ENCODE measurements at places on chromosomes 6 and 20.
A peak's percentile ranks its signal among the peaks of the same experiment; 100 is the strongest.

GRCh38 chr6:138142806-138143205 lies 18.9 kb upstream of the ARFGEF3 start:
- no peak for DNase-seq

DNA sequence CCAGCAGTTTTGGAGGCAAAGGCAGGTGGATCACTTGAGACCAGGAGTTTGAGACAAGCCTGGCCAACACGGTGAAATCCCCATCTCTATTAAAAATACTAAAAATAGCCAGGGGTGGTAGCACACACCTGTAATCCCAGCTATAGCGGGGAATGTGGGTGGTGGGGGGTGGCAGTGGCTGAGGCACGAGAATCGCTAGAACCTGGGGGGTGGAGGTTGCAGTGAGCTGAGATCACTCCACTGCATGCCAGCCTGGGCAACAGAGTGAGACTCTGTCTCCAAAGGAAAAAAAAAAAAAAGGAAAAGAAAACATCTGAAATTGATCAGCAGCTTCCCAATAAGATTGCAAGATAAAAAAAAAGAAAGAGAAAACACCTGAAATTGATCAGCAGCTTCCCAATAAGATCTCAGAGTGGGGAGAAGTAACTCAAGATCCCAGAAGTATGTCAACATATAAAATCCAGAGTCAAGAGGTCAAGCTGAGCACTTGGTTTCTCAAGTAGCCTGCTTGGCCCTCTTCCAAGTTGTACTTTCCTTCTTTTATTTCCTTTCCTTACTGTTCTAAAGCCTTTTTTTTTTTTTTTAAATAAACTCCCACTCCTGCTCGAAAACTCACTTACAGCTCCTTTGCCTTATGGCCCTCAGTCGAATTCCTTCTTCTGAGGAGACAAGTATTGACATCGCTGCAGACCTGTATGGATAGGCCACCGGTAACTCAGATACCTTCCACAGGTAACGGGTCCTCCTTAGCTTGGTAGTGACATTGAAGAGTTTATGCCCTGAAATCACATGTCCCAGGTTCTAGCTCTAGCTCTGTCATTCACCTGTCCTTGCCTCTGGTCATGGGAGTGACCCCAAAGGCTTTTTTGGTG lies 368.5 kb upstream of the SYNCRIP start:
- no peak for DNase-seq

- no peak for DNase-seq
Measured at GRCh38 chr20:10075606-10076005, 40.8 kb downstream of the ANKEF1 start.

DNA sequence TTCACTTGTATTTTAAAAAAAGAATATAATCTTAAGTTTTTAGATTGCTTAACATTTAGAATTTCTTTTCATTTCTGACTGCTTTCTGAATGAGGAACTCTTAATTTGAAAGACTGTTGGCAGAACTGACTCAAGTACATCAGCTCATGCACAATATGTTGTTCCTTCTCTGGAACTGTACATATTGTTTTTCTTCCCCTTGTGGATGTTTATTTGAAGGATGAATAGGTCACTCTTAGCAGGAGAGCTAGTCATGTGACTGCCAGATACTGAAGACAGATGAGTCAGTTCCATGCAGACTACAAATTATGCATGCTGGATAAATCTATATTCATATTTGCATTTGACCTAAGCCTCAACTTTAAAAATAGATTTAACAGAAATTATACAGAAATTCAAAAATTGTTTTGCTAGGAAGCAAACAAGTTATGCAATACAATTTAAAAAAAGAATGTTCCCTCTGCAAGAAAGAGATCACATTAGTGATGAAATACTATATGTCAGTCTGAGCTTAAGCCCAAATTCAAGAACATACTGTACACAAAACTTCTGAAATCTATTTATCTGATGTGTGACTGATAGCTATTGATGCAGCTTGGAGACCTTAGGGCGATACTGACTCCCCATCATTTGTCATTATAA lies 1274.9 kb upstream of the GJE1 start:
- DNase-seq, result peak; percentile 79

GRCh38 chr6:134764741-134765140 lies 185.2 kb downstream of the ALDH8A1 start:
- DNase-seq, result no peak

DNA sequence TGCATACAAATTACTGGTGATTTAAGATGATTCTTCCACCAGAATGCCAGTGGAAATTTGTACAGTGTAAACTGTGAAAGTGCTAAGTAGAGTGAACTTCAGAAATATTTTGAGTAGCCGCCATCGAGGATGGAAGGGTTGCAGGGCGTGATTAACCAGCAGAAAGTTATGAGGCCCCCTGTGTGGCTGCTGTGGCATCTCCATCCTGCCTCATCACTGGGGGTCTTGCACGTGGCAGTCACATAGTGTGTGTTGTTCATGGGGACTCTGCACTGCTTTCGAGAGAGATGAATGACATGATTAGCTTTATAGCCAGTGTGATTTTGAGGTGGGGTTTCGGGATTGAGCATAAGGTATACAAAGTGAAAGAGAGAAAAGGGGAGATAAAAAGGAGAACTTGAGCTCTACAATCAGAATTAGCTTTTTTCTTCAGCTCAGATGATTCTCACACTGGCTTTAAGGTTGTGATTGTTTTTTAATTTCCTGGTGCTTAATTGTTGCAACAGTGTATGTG lies 26.4 kb downstream of the KCTD20 start:
- no peak for DNase-seq

DNA sequence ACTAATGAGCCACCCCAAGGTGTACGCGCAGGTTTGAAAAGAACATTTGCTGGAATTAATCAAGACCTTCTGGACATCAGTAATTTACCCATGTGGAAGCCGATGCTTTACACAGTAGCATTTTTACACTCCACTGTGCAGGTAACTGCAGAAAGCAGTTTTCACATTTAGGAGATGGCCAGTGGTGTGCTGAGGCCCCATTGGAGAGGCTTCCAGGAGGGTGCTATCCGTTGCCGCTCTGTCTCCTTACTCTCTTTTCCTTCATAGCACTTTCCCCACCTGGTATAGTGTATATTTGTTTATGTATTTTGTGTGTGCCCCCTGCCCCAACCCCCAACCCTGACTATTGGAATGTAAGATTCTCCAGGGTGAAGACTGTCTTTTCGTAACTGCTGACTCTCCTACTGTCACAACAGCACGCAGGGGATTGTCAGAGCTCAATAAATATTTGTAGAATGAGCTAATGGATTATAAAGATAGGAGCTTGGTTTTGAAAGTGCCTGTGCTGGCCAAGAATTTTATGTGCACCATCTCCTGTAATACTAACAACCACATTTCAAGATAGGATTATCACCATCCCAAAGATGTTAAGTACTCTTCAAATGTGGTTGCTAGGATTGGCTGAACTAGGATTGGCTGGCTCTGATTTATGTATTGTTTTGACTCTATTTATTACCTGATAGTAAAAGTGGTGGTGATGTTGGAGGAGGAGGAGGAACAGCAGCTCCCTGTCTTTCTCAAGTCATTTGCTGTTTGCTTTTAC lies 74.0 kb upstream of the GLP1R start:
- no peak for DNase-seq

GRCh38 chr6:10495029-10495428 lies 26.1 kb upstream of the GCNT2 start:
- DNase-seq, result no peak

DNA sequence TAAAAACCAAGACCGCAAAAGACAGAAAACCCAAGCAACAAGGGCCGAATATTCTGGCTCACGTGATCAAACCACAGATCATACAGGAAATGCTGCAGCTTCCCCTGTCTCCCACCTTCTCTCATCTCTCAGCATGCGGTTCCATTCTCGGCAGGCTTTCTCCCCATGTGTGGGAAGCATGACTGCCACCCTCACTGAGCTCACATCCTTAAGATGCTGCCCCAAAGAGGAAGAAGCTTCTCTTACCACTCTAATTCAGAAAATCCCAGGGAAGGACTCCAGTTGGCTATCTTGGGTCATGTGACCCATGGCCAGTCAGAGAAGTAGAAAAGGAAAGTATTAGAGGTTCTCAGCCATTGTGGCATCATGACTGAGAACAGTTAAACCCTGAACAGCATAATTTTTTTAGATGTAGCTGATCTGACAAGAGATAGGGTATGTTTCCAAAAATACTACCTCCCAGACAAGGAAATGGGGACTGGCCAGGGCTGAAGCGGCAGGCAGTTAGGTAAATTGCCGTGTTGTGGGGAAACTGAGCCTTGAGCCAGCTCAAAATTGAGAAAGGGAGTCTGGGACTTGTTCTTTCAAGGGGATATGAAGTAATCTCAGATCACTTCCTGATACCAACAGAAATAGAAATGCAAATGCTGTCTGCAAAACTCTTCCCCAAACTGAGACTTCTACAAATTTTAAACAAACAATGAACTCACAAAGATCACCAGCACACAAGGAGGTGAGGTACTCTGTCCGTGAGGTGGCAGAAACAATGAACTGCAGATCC lies 37.1 kb upstream of the GRM4 start:
- no peak for DNase-seq

DNA sequence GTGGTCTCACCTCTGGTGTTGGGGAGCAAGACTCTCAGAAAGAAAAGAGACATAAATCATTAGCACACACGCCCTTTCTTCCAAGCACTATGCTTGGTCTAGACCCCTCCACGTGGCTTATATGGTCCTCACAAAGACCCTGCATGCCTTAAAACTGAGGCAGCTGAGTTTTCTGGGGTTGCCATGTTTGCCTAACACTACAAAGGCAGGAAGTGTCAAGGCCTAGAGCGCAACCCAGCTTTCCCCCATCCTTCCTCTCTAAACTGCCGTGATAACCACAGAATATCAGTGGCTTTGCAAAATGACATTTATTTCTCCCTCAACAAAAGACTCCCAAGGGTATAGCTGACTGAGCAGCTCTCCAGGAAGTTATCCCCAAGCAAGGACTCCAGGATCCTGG lies 146.5 kb upstream of the TOP1 start:
- no peak for DNase-seq

- no peak for DNase-seq
Measured at GRCh38 chr6:24576447-24576846, 69.5 kb downstream of the KIAA0319 start.

- peak; percentile 19 for DNase-seq
Measured at GRCh38 chr20:51803148-51803854, 980 bp upstream of the SALL4 start.

GRCh38 chr6:150521482-150521881 lies 78.2 kb upstream of the PLEKHG1 start:
- DNase-seq, result no peak

DNA sequence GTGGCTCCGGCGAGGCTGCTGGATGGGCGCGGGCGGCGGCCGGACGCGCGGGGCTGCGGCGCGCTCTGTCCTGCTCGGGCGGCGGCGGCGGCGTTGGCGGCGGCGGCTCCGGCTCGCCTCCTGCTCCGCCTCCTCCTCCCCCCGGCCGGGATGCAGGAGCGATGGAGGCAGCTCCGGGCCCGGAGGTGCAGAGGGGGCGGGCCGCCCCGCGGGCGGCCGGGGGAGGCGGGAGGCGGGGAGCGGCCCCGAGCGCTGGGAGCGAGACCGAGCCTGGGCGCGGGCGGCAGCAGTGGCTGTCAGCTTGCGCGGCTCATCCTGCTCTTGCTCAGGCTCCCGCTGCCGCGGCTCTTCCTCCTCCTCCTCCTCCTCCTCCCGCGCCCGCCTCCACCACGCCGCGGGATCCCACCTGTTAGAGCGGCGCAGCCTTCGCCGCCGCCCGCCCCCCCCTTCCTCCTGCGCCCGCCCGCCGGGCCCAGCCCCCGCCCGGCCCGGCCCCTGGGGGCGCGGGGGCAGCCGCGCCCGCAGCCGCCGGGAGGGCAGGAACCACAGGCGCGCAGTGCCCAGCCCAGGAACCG lies at the start of gene NOL4L:
NOL4L (minus strand) TSS at position 323 of the 575 bp plus-strand sequence. CDS start 443 bp downstream, outside the sequence.
- DNase-seq, result no peak

DNA sequence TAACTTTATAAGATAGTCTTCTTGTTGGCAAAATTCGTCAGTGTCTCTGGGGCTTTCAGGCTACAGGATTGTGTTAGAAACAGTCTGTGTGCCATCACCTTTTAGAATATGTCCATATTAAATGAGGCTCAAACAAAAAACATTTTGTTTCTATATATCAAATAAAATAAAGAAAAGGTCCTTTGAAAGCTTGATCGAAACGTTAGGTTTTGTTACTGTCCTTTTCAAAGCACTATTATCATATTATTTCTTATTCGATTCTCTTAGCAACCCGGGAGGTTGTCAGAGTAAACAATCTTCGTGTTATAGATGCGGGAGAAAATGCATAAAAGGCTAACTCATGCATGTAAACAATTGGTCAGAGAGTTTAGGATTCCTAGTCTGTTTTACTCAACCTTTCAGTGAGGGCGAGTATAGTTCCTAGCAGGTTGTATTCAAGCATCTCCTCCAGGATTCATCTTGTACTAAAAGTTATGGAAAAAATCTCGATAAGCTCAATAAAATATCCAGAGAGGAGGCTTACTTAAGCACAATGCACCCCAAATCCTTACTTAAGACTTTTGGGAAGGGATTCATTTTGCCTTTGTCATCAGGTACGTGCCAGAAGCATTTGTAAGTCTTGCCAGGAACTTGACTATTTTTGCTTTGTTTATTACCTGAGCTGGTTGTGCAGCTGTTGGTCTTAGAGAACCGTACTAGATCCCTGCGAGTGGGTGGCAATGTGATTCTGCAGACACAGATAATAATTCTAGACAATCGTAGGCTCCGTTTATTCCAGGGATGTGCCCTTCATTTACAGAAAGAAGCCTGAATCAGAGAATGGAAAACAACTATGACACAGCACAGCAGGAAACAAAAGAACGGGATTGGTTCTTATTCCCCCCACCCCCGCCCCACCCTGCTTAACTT lies 159.6 kb upstream of the ZNF217 start:
- DNase-seq, result no peak

GRCh38 chr6:34729631-34730470 lies 27.5 kb upstream of the SNRPC start:
- DNase-seq, result no peak

DNA sequence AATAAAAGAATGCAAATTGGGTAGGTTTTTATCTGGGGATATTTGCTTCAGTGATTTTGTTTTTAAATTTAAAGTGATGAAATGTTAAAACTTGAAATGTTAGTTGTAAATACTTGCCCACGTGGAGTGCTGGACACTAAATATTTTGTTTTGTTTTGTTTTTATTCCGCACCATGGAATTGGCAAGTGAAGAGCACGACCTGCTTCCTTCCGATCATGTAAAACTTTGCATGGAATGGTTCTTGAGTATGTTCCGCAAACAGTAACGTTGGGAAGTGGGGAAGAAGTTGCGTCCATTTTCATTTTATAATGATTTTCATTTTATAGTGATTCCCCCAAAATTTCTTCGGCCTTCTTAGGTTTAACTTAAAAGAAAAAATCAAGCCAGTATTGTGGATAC lies 765 bp downstream of the IRAK1BP1 start:
- DNase-seq, result no peak
